ENCODE measurements at places on chromosomes 11 and 22.

DNA sequence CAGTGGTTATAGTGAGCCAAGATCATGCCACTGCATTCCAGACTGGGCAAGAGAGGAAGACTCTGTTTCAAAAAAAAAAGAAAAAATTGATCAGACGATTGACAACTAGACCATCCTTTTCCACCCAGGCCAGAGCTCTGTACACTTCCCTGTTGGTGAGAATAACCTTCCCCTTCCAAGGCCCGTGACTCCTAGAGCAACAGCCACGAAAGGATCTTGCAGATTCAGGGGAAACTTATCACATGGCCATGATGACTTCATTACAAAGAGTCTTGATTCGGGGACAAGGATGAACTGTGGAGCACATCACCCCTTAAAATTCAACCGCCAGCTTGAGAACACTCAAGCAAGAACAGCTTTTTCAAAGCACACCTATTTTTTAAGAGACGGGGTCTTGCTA lies 10.3 kb downstream of the CD5 start:
- no peak for DNase-seq

DNA sequence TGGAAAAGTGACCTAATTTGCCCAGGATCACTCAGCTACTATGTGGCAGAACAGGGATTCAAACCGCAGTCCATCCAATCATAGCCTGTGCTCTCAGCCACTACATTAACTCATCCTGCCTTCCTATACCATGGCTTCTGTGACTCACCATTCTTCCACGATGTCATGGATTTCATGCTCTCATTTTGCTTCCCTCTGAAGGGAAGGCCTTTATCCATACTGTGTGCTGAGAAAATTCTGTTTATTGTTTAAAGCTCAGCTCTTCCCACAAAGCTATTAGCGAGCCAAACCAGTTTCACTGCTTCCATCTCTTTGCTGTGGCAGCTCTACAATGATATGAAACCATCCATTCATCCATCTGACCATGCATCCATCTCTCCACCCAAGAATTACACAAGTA lies 289.9 kb downstream of the TENM4 start:
- no peak for DNase-seq

- no peak for DNase-seq
These were observed 29.4 kb upstream of the SORL1 start for GRCh38 chr11:121422675-121423074.

DNA sequence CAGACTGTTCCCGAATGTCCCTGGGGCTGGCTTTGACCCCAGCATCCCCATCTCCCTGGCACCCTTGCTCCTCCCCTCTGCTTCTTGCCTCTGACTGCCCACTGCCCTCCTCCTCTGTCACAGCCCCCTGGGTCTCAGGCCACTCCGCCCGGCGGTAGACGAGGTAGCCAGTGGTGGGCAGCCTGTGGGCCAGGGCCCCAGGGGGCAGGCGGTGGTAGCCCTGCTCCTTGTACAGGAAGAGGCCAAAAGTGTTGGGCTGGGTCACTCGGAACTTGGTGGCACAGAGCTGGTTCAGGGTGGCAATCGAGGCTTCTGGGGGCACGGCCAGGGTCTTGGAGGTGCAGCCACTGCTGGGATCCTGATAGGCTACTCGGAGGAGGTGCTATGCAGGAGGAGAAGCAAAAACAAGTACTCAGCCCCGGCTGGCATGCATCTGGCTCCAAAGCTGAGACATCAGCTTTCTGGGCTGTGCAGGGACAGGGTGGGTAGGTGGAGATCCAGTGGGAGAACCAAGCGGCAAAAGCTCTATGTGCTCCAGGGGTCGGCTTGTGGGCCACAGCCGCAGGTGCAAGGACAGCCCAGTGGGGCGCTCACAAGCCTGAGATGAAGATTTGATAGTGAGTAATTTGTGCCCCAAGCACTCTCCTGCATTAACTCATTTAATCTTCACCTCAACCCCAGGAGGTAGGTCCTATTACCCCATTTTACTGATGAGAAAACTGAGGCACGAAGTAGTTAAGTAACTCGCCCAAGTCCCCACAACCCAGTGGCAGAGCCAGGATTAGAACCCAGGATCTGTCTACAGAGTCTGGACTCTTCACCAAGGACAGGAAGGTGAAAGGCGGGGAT lies 3.6 kb downstream of the RIN1 start:
- no peak for DNase-seq

GRCh38 chr11:35009191-35009943 lies 92.9 kb downstream of the PDHX start:
- no peak for DNase-seq

DNA sequence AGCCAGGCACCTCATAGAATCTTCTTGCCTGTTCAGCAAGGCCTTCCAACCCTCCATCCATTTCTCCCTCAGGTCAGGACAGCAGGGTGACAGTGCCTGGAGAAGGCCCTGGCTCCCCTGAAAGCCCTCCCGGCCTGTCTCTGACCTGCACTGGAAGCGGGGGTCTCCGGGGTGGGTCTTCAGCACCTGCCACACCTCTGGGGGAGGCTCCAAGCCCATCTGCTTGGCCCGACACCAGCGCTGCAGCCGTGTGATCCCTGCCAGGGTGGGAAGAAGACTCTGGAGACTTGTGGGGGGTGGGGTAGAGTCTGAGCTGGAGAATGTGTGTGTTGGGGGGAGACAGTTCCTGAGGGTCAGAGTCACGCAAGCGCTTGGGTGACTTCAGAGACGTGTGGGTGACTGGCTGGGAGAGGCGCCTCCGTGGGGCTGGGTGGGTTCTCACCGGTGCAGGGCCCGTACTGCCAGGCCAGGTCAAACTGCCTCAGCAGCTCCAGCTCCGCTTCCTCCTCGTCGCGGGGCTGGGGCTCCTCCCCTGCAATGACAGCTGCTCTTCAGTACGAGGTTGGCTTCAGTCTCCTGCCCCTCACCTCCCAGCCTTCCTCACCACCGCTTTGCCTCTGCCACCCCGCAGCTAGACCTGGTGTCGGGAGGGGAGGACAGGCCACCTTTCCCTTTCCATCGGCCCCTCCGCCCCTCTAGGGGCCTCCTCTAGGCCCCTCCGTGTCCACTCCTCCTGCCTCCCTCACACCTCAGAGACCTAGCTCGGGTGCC lies 615 bp downstream of the POLD4 start:
- no peak for DNase-seq

GRCh38 chr11:33655842-33656600 lies 44.6 kb downstream of the C11orf91 start:
- DNase-seq = no peak

DNA sequence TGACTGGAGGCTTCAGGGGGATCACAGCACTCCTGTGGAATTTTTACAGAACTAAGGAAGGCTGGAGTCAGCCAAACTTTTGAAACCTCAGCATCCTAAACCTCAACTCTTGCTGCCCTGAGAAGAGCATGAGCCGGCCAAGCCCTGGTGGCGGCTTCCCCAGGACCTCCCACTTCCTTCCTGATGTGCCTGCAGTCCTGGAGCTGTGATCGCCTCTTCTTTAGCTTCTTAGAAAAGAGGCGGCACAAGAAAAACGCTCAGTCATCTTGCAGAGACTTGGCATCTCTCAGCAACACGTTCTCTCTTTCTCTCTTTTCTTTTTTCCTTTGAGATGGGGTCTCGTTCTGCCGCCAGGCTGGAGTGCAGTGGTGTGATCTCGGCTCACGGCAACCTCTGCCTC lies 40.4 kb upstream of the AMPD3 start:
- no peak for DNase-seq

GRCh38 chr11:131796541-131796940 lies 426.1 kb downstream of the NTM start:
- no peak for DNase-seq

- DNase-seq = no peak
These were observed 123.6 kb upstream of the TIMP3 start for GRCh38 chr22:32677876-32678275.

DNA sequence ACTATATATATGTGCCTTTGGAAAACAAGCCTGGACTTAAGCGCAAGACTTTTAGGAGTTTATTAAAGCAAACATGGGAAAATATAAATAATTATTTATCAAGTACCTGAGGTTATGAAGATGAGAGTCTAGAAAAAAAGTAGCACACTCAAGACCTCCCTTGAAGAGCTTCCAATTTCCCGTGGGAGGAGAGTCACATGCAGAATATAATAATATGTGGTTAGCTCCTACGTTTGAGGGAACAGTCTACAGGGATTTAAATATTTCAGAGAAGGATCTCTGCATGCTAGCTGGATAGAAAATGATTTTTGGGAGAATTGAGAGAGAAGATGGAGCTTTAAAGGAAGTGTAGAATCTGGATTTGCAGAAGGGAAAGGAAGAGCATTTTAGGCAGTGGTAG lies 183.8 kb downstream of the SWAP70 start:
- DNase-seq = no peak

DNA sequence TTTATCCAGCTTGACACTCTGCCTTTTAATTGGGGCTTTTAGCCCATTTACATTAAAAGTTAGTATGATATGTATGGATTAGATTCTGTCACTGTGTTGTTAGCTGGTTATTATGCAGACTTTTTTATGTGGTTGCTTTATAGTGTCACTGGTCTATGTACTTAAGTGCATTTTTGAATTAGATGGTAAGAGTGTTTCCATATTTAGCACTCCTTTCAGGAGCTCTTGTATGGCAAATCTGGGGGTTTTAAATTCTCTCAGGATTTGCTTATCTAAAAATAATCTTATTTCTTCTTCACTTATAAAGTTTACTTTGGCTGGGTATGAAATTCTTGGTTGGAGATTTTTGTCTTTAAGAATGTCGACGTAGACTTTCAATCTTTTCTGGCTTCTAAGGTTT lies 4.0 kb downstream of the OR52E6 start:
- no peak for DNase-seq

DNA sequence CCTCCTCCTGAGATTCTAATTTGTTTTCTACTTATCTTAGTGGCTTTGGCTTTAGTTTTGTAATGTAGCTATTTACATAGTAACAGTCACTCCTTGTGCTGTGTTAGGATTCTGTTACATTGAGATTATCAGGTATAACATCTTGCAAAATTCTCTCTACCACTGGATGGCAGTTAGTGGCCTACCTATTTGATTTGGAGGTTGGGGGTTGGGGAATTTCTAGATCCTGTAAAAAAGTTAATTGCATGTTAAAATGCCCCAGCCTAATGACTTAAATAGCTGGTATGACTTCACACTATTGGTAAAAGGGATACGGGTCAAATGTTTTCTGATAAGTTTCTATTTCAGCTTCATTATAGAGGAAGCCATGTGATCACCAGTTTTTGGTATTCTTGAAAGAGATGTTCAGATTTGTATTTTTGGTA lies 2.8 kb downstream of the GRK3 start:
- no peak for DNase-seq

GRCh38 chr11:112784323-112785073 lies 176.7 kb upstream of the NCAM1 start:
- peak; percentile 77 for DNase-seq

All from left forelimb (tissue), 1 donor.